Neural cell (in vitro differentiated cells): ENCODE measurements at places on chromosomes 11 and 22. TPM values are rescaled to one million over a fixed set of nuclear protein-coding genes. Genes with fewer than 3 reads are reported as not detected.

The BTG4 gene
- polyA plus RNA-seq = not detected in 2 replicates

The OR4C3 gene
- not detected in 2 replicates for polyA plus RNA-seq

The CSF2RB gene
- polyA plus RNA-seq = not detected in 2 replicates

The PRRG4 gene
- polyA plus RNA-seq = not detected in 2 replicates

The RAB39A gene
- polyA plus RNA-seq = 1.9 and 3.1 TPM in 2 replicates

The SF3A1 gene
- 14.4 and 14.6 TPM in 2 replicates for polyA plus RNA-seq

The CCDC89 gene
- polyA plus RNA-seq = not detected in 2 replicates

The CNTF gene
- polyA plus RNA-seq = 2.3 and 3.6 TPM in 2 replicates

The PRPF19 gene
- polyA plus RNA-seq = 71.3 and 99.4 TPM in 2 replicates

The CADM1 gene
- 89.0 and 92.1 TPM in 2 replicates for polyA plus RNA-seq

The GLB1L3 gene
- polyA plus RNA-seq = 0.16 and 0.19 TPM in 2 replicates

The APOL5 gene
- not detected in 2 replicates for polyA plus RNA-seq

The ELFN2 gene
- polyA plus RNA-seq = 4.4 and 5.2 TPM in 2 replicates

The SLC29A2 gene
- 1.7 and 2.2 TPM in 2 replicates for polyA plus RNA-seq

The ADAMTS15 gene
- polyA plus RNA-seq = 1.1 TPM in 2 replicates

The INS gene
- polyA plus RNA-seq = not detected in 2 replicates

The SEPTIN3 gene
- polyA plus RNA-seq = 167 and 177 TPM in 2 replicates

The SYTL2 gene
- polyA plus RNA-seq = 2.3 and 4.5 TPM in 2 replicates

The UBQLNL gene
- not detected in 2 replicates for polyA plus RNA-seq

The OR52A1 gene
- polyA plus RNA-seq = not detected in 2 replicates

The ACR gene
- not detected in 2 replicates for polyA plus RNA-seq

The GCAT gene
- polyA plus RNA-seq = 12.2 and 13.0 TPM in 2 replicates

The ABCG4 gene
- polyA plus RNA-seq = 1.5 and 3.0 TPM in 2 replicates

The RNF169 gene
- 9.0 and 10.6 TPM in 2 replicates for polyA plus RNA-seq

The OR56A1 gene
- not detected in 2 replicates for polyA plus RNA-seq

The TEX54 gene
- polyA plus RNA-seq = not detected in 2 replicates

The SAMM50 gene
- polyA plus RNA-seq = 38.1 and 49.7 TPM in 2 replicates

The CCDC85B gene
- polyA plus RNA-seq = 28.5 TPM in 2 replicates
